ENCODE measurements at places on chromosomes 12 and 14.
A peak's percentile ranks its signal among the peaks of the same experiment; 100 is the strongest.

GRCh38 chr12:70049596-70050360, 193.5 kb upstream of the CNOT2 start:
- no peak for DNase-seq

- no peak for DNase-seq
Observed at GRCh38 chr14:42322531-42323284, 716.0 kb downstream of the LRFN5 start.

- no peak for DNase-seq
Observed at GRCh38 chr14:65267856-65268255, 144.7 kb upstream of the FUT8 start.

GRCh38 chr14:65803885-65804284, 391.4 kb downstream of the FUT8 start:
- DNase-seq = no peak

- DNase-seq = peak; percentile 91
Observed at GRCh38 chr14:76918256-76918781, 92.1 kb downstream of the LRRC74A start.

GRCh38 chr12:52380271-52380694, 5.2 kb downstream of the KRT84 start:
- no peak for DNase-seq

- no peak for DNase-seq
Observed at GRCh38 chr14:101032433-101032832, 128.9 kb upstream of the RTL1 start.

DNA sequence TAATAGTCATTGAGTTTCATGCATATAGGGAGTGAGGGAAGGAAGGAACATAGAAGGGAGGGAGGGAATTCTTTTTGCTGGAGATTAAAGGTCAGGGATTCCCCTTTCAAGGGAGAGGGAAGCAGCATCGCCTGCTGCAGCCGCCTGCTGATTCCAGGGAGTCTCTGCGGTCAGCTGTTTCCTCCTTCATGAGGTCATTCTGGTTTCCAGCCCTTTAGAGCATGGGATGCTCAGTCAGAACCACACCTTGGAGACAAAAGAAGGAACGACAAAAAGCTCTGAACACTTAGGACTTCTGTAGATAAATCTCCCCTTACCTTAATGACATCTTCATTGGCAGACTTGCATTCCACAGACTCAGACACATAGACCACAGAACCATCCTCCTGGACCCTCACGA, 923.0 kb upstream of the TMEM132C start:
- DNase-seq = no peak

- DNase-seq = no peak
Observed at GRCh38 chr12:116539905-116540482, 19.2 kb upstream of the MAP1LC3B2 start.

GRCh38 chr12:68078737-68079136, 80.8 kb downstream of the IFNG start:
- no peak for DNase-seq

GRCh38 chr12:5977556-5977955, 32.5 kb upstream of the ANO2 start:
- DNase-seq = no peak

DNA sequence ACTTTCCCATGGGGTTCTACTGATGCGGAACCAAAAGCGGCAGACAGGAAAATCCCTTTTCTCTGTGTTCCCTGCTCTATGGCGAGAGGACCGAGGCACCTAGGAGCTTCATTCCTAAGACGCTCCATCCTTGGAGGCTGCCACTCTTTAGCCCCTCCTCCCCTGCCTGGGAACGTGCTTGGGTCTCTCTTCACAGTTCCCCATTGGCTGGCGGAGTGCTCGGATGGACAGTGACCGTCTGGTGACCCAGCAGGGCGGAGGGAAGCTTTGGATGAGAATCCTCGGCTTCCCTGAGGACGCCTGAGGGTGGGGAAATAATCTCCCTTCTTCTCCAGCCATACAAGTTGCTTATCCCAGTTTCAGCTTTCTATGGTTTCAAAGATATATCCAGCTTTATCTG, 37.3 kb downstream of the KCNA5 start:
- DNase-seq = no peak

DNA sequence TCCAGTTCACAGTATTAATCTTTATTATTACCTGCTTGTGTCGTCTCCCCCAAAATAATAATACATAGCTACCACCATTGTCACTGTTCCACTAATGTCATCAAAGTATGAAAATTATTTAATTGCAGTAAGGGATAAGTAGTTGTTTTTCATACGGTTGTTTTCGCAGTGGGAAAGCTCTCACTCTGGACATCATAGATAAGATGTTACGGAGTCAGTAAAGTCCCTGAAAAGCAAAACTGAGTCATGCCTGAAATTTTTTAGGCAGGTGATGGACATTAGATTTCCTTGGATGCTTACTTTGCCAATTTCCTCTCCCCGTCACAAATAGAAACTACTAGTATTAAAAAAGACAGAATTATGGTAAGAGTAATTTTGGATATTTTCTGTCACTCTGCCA, 13.2 kb downstream of the PNP start:
- no peak for DNase-seq

DNA sequence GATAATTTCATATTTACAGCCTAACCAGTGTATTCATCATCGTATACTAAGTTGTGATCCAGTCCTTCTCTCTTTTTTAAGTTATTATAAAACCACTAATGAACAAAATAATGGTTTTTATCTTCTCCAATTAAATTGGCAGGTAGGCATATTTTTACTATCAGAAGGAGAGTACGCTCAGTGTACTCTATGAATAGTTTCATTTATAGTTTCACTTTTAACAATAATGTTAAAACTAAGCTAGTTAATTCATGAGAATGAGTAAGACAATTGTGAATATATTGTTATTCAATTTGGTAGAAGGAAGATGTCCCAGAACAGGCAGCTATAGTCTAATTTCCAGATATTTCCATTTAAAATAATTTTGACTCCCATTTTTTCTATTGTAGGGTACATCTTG, 277.1 kb downstream of the RASSF9 start:
- no peak for DNase-seq

GRCh38 chr14:88929656-88930436, 105.4 kb downstream of the TTC8 start:
- DNase-seq = no peak

- DNase-seq = no peak
Observed at GRCh38 chr14:100764471-100765115, 37.9 kb downstream of the DLK1 start.

GRCh38 chr12:91250273-91250665, 67.7 kb upstream of the DCN start:
- DNase-seq = peak; percentile 52

DNA sequence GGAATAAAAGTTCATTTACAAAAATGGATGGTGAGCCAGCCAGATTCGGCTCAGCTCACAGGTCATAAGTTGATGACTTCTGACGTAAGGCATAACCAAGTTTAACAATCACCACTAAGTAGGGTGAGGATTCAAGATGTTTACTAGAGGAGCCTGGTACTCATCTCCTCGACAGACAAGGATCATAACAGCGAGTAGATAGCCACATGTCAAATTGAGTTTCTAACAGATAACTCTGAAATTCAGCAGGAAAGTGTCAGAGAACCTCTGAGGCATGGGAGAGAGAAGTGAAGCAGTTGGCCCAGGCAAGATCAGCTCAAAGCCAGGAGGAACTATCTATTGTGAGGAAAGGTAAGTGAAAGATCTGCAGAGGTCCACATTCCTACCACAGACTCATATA, 208.7 kb downstream of the NELL2 start:
- no peak for DNase-seq

DNA sequence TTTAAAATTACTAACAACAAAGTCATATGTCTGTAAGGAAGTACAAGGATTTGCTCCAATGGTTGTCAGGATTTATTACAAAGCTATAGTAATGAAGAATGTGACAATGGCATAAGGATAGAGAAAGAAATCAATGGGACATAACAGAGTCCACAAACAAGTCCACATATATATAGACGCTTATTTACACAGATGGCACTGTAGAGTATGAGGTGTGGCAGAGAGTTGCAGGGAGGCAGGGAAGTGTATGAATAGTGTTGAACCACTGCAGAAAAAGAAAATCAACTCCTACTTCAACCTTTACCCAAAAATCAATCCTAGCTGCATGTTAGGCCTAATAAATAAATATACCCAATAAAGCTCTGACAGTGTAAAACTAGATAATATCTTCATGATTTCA, 21.3 kb downstream of the SOS2 start:
- DNase-seq = no peak

DNA sequence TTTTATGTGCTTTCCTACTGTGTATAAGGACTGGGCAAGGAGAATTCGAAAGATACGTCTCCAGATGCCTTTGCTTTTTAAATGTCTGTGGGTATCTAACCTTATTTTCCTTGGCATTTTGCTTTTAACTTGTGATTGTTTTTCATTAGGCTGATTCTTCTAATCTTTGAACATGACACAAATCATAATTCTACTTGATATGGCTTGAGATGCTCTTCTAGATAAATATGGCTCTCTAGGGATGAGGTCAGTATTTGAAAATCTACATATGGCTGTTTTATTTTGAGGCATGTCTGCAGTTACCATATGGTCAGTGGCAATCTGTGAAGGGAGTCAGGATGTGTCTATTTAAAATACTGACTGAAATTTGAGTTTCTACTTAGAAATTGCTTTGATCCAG, 139.2 kb downstream of the SLC2A13 start:
- no peak for DNase-seq

GRCh38 chr12:31201382-31201781, 124.6 kb downstream of the SINHCAF start:
- DNase-seq = no peak

GRCh38 chr12:24814379-24815113, 134.4 kb downstream of the BCAT1 start:
- no peak for DNase-seq

GRCh38 chr12:63064080-63064479, 86.9 kb downstream of the AVPR1A start:
- DNase-seq = no peak

DNA sequence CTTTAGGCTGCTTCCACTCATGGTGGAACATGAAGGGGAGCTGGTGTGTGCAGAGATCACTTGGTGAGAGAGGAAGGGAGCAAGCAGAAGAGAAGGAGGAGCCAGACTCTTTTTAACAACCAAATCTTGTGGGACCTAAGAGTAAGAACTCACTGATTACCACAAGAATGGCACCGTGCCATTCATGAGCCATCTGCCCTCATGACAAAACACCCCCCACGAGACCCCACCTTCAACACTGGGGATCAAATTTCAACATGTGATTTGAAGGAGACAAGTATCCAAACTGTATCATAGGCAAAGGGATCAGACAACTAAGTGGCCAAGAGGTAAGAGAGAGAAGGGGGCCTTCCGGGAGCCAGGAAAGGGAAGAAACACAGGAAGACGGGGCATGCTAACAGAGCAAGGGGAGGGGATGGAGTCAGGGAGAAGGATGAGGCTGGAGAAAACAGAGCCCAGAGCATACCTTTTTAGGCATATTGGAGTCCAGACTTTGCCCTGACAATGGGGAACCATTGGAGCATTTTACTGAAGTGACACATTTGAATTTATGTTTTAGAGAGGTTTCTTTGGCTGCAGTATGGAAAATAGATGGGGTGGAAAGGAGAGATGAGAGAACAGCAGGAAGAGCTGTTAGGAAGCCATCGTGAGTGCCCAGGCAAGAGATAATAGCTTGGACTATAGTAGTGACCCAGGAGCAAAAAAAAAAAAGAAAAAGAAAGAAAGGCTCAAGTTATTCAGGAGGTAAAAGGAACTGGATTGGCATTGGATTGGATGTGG, 204.4 kb upstream of the NUDT4 start:
- DNase-seq = no peak

DNA sequence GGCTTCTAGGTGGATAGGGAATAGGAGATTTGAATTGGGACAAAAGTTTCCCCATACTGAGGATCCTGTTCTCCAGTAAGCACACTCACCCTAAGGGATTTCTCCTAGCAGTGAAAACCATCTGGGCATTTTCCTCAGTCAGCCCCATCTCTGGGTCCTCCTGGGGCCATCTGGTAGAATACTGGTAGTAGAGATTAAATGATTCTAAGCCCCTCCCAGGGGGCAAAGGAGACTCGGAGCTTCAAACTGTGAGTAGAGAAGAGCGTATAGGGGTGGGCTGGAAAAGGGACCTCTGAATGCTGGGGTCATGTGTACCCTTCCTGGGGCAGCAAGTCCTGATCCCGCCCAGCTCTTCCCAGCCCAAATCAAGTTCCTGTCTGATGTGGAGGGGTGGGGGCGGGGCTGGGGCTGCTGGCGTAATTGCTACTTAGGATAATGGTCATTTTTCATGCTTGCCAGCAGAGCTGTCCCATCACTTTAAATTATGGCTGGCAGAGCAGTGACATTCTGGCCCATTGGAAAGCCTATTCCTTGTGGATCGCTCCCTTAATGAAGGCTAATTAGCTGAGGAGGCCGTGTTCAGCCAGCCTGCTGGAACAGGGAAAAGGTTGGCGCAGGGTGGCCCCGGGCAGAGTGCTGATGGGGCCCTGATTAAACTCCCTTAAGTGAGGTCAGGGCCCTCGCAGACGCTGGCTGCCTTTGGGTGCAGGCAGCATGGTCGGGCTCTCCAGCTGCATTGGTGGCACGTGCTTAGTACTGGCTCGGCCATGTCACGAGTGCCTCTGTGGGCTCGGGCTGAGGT, 127.8 kb downstream of the TSPAN9 start:
- DNase-seq = no peak

DNA sequence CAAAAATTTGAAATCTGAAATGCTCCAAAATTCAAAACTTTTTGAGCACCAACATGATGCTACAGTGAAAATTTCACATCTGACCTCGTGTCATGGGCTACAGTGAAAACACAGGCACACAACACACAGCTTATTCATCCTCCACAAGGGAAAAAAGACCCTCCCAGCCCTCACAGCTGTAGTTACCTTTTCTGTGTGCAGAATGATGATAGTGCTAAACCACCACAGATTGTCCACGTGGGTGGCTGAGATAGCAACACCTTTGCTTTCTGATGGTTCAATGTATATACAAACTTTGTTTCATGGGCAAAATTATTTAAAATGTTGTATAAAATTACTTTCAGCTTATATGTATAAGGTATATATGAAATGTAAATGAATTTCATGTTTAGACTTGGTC, 46.8 kb downstream of the FRS2 start:
- DNase-seq = no peak

DNA sequence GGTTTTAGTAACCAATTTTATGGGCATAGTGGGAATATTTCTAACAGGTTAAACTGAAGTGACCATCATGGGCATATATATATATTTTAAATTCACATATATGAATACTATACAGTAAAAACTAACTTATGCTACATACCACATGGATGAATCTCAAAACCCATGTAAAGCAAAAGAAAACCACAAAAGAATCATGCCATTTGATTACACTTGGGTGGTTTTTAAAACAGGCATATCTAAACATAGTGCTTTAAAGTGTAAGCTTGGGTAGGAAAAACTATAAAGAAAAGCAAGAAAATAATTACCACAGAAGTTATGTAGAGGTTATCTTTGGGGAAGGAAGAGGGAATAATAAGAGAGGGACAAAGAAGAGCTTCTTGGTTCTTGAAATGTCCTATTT, 326.1 kb downstream of the NAV3 start:
- DNase-seq = no peak

- DNase-seq = no peak
Observed at GRCh38 chr12:53856132-53856531, 82.5 kb upstream of the HOXC13 start.
